D341Med (cell line): ENCODE measurements at places on chromosomes 6 and 20.
A peak's percentile ranks its signal among the peaks of the same experiment; 100 is the strongest.

DNA sequence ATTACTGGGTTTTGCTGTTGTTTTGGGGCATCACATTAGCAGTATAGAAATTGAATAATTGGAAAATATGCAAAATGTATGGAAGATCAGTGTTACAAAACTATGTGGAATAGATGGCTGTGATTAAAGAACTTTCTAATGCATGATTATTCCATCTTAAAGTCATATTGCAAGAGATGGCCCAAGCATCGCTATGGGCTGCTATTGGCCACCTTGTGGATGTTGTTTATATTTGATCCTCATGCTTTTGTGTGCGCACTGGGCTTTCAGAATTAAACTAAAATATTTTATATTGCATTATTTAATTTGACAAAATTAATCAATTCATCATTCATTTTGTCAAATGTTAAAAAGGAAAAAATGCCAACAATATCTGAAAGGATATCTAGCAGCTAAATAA is 16.1 kb upstream of the HMGN3 start:
- no peak for DNase-seq

DNA sequence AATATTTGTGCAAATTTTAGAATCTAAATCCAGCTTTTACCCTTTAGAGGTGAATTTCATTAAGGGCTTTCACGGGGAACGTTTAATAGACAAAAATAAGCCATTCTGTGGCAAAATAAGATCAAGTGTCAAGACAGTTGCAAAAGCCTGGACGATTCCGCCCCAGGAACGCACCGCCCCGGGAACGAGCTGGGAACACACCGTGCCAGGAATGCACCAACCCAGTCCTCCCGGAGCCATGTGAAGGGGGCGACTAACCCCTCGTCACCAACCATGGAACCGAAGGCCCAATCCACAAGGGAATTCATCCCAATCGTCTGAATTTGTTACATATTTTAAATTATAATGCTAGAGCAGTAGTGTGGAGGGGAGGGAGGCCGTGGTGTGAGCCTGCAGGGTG is 20.8 kb upstream of the TCFL5 start:
- peak; percentile 31 for DNase-seq

- peak; percentile 70 for DNase-seq
These were observed 10.1 kb downstream of the IL17F start for GRCh38 chr6:52233975-52234823.

DNA sequence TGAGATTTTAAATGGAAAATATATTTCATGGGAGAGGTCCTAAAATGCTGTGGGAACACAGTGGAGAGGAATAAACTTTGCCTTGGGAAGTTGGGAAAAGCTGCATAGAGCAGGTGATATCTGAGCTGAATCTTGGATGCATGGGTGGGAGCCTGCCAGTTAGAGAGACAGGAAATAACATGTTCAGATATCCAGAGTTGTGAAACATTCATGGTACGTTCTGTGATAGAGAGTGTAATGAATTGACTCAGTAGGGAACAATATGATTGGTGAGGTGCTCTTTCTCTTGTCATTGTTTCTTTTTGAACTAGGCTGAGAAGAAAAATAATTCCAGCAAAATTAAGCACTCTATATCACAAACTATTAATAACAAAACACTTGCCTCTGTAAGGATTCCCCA is 72.8 kb downstream of the RPS12 start:
- no peak for DNase-seq

GRCh38 chr6:169881398-169881797 is 130.0 kb downstream of the ERMARD start:
- DNase-seq = no peak

GRCh38 chr6:113425977-113426660 is 431.0 kb upstream of the MARCKS start:
- peak; percentile 34 for DNase-seq

DNA sequence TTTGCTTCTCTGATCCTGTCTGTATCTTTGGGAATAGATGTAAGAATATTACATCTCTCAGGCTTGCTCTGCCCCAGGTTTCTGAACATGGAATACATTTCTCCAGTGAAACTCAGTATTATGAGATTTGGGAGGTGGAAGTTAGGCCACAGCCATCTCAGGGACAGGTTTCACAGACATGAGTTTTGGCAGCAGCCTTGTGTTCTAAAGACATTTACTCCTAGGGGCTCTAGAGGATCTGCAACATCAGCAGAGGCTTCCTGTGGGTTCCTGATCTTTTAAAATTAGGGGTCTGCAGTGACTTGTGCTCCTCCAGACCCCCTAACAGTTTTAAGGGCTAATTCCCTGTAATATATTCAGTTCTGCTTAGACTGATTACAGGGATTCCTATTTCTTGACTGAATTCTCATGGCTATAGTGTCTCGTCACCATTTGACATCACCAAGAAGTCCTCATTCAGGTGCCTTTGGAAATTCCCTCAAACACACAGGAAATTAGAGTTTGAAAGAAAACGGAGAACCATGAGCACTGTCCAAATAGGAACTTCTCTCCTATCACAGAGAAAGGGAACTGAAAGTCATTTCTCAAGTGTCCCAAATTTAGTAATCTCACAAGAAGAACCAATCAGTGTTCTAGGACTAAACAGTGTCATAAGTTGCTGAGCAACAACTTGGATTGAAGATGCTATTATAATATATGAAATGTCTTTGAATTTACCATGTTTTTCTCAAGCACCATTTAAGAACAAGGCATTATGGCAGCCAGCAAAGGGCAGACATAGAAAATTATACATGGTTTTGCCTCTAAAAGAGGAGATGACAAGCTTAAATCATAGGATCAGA is 2.5 kb upstream of the HLA-DRA start:
- no peak for DNase-seq

DNA sequence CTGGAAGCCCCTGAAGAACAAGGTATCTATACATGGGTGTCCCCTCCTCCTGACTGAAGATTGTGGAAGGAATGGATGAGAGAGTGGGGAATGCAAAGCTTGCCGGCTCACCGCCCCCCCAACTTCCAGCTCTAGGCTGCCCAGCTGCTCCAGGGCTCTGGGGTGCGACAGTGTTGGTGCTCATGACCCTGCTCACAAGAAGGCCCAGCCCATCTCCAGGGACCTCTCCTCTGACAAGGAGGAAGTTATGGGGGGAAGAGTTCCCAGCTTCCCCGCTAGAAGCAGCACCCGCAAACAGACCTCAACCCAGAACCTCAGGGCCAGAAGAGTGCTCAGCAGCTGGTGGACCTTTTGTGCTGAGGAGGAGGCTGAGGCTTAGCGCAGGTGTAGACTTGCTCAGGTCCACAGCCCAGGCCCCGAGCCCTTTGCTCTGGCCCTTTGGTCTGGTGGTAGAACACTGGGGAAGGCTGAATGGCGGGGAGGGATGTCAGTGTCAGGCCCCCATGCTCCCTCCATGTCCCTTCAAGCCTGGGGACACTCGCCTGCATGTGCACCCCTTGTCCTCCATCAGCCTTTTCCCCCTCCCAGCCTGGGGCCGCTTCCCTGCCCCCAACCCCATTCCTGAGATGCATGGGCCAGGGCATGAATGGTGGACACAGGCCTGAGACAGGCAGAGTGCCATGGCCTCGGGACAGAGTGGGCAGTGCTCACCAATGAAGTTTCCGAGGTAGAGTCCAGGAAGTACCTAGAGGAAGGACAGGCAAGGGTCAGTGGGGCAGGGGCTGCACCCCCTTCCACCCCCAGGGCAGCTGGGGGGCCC is 1.3 kb downstream of the DUSP15 start:
- DNase-seq = no peak

GRCh38 chr20:63226042-63226943 is 9.4 kb upstream of the BIRC7 start:
- no peak for DNase-seq
